Thoracic aorta (tissue), 2 donors: ENCODE measurements at places on chromosomes 16 and 17.

GRCh38 chr17:44272321-44272951, 4.5 kb upstream of the SLC4A1 start:
- no peak for DNase-seq

DNA sequence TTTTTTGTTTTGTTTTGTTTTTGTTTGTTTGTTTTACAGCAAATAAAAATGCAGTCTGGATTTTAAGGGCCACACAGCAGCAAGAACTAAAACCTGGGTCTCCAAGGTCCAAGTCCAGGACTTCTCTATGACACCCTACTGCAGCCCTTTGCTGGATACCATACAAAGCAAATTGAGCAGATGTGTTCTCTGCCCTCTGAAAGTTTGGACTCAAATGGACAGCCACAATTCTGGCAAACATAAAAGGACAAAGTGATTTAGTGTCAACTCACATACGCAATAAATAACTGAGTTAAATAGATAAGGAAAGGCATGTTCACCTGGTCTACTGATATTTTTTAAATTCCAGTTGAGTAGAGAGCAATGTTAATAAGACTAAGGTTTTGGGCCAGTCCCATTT, 7.7 kb upstream of the ZNF652 start:
- DNase-seq: no peak

GRCh38 chr17:77358801-77359200, 218.0 kb downstream of the SEC14L1 start:
- DNase-seq: no peak

- no peak for DNase-seq
Measured at GRCh38 chr16:85347213-85347591, 234.9 kb upstream of the CIBAR2 start.

GRCh38 chr17:74521701-74522201, 9.5 kb downstream of the CD300LB start:
- no peak for DNase-seq

GRCh38 chr16:9308356-9308801, 216.9 kb downstream of the HAPSTR1 start:
- no peak for DNase-seq

DNA sequence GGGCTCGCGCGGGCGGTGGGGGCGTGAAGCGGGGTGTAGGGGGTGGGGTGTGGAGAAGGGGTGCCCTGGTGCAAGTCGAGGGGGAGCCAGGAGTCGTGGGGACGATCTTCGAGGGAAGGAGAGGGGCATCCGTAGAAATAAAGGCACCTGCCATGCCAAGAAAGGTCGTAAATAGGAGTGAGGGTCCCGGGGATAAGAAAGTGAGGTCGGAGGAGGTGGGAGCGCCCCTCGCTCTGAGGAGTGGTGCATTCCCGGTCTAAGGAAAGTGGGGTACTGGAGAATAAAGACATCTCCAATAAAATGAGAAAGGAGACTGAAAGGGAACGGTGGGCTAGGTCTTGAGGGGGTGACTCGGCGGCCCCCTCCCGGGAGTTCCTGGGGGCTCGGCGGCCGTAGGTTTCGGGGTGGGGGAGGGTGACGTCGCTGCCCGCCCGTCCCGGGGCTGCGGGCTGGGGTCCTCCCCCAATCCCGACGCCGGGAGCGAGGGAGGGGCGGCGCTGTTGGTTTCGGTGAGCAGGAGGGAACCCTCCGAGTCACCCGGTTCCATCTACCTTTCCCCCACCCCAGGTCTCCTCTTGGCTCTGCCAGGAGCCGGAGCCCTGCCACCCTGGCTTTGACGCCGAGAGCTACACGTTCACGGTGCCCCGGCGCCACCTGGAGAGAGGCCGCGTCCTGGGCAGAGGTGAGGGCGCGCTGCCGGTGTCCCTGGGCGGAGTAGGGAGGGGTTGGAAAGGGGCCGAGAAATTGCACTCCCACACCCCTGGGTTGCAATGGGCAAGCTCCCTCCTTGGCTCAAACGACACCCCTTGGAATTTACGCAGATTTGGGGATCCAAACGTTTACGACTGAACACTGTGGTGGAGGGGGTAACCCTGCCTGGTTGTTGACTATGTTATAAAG, 888 bp downstream of the CDH1 start:
- DNase-seq: no peak

GRCh38 chr16:68643847-68644246, 1.3 kb upstream of the CDH3 start:
- DNase-seq: no peak

- DNase-seq: no peak
Measured at GRCh38 chr17:37305406-37305905, 70.3 kb upstream of the C17orf78 start.

GRCh38 chr16:9159839-9160550, 68.6 kb downstream of the HAPSTR1 start:
- no peak for DNase-seq

GRCh38 chr16:11139326-11140097, 116.5 kb downstream of the SOCS1 start:
- DNase-seq: no peak

- no peak for DNase-seq
Measured at GRCh38 chr17:1104222-1104621, 75.6 kb downstream of the ABR start.

- DNase-seq: no peak
Measured at GRCh38 chr16:85979605-85980004, 80.6 kb downstream of the IRF8 start.

DNA sequence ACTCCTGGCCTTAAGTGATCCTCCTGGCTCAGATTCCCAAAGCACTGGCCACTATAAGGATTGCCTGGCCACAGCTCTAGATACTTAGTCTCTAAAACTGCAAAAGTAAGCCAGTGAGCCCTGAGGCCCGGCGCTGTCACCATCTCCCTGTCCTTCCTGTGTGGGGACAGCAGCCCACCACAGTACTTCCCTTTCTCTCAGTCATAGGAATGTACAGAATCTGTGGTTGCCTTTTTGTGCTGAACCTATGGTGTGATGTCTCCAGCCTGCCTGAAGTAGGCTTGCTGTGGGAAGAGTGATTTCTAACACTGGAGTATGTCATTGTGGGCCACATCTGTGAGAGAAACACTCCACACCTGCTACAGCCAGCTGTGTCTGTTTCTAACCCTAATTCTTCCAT, 24.7 kb downstream of the NTAN1 start:
- DNase-seq: no peak

DNA sequence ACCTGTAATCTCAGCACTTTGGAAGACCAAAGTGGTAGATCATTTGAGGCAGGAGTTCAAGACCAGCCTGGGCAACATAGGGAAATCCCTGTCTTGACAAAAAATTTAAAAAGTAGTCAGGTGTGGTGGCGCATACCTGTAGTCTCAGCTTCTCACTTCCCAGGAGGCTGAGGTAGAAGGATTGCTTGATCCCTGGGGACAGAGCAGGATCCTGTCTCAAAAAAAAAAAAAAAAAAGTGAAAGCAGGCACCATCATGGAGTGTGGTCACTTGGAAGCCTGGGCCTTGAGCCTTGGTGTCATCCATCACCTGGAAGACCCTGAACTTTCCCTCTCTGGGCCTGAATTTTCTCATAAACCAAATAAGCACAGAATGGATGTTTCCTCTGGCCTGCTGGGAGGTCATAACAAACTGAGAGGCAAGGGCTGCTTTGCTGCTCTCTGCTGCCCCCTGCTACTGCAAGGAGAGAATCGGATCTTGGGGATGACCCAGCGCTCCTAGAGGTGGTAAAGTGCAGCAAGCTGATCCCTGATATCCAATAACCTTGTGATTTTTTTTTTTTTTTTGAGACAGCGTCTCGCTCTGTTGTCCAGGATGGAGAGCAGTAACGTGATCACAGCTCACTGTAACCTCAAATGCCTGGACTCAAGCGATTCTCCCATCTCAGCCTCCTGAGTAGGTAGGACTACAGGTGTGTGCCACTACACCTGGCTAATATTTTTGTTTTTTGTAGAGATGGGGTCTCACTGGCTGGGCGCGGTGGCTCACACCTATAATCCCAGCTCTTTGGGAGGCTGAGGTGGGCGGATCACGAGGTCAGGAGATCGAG, 75.9 kb upstream of the RNU2-1 start:
- no peak for DNase-seq

- peak; percentile 80 for DNase-seq
Measured at GRCh38 chr17:39209317-39210092, 9.4 kb downstream of the RPL19 start.

DNA sequence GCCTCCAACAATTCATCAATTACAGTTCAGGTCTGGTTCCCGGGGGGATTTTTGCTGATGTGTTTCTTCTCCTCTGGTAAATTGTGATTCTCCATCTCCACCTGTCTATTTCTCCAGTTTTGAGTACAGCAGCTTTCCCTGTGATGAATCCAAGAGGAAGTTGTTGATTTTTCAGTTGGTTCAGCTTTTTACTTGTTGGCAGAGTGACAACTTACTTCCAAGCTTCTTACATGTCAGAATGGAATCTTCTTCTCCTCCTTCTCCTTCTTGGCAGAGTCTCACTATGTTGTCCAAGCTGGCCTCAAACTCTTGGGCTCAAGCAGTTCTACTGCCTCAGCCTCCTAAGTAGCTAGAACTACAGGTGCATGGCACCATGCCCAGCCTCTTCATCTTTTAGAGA, 33.4 kb upstream of the TMEM92 start:
- DNase-seq: no peak

GRCh38 chr17:42167807-42168206, 13.0 kb upstream of the RAB5C start:
- DNase-seq: no peak

GRCh38 chr17:5986644-5987043, 83.5 kb upstream of the WSCD1 start:
- no peak for DNase-seq

- no peak for DNase-seq
Measured at GRCh38 chr17:74015990-74016389, 187.5 kb upstream of the RPL38 start.

- DNase-seq: no peak
Measured at GRCh38 chr17:10083864-10084263, 114.5 kb downstream of the GAS7 start.

DNA sequence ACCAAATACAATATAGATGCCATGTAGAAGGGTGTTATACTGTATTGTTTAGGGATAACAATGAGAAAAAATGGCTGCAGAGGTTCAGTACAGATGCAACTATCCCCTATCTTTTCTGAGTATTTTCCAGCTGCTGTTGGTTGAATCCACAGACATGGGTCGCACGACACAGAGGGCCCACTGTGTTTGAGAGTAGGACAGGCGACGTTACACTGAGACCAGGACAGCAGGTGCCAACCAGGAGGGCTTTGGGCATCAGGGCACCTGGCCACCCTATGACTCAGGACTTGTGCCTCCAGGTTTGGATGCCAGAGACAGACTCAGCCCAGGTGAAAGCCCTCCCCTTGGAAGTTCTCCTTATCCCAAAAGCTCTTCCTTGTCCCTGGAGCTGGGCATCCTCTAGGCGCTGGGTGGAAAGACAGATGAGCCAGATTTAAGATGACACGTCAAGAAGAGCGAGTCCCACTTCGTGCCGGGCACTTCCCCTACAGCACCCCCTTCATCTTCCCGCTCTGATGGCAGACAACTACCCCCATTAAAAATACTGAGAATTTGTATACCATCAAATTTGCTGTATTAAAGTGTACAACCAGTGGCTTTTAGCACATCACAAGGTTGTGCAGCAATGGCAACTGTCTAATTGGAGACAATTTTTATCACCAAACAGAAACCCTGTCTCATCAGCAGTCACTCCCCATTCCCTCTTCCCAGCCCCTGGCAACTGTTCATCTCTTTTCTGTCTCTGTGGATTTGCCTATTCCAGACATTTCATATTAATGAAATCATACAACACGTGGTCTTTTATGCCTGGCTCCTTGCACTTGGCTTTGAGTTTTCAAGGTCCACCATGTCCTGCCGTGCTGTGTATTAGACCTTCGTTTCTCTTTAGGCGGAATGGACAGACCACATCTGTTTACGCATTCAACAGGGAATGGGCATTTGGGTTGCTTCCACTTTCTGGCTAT, 30.6 kb downstream of the TNFRSF13B start:
- no peak for DNase-seq

DNA sequence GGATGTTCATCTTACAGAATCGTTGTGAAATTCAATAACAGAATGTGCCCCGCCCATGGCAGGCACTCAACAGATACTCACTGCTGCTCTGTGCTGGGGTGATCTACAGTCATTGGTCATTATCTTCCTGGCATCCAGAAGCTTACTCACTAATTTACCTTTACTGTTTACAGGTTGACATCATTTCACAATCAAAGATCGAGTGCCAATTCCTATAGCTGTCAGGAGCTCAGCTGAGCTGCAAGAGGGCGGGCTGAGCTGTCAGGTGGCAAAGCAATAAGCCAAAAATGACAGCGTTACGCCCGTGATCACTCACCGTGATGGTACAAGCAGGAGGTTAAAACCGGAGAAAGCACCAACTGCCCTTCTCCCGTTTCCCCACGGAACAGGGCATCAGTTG, 51.2 kb downstream of the LITAF start:
- DNase-seq: no peak

GRCh38 chr17:79404136-79404911, 206.5 kb downstream of the RBFOX3 start:
- no peak for DNase-seq

GRCh38 chr17:37239690-37240334, 136.0 kb upstream of the C17orf78 start:
- DNase-seq: no peak

DNA sequence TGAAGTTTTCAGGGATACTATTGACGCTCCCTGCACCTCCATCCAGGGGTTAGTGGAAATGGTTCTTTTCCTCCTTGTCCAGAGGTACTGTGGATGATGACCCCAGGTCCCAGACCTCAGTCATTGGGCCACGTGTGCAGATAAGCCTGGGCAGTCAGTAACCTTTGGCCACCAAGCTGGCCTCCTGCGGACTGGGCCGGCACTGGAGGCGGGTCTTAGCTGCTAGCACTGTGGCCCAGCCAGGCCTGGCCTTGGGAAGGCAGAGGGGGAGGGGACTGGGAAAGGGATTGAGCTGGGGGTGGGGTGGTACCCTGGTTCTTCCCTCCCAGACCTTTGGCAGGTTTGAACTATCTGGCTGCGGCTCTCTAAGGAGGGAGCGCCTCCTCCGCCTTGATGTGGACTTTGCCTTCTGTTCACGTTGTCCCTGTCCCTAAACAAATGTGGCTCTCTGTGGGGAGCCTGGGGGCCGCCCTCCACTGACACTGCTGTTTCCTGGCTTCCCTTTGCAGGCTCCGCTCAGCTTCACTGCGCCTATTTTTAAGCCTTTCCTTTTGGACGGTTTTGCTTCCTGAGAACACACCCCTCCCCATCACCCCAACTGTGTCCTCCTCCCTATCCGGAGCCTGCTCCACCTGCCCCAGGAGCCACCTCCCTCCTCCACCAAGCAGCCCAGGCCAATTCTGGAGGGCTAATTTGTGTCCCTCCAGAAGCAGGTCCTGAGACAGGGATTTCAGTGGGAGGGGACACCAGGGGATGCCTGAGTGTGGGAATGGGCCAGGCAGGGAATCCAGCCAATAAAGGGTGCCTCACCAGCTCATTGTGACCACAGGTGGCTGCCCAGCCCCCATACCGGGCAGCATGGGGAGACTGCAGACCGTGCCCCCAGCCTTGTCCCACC, 251.9 kb downstream of the SEC14L1 start:
- no peak for DNase-seq

- no peak for DNase-seq
Measured at GRCh38 chr16:68259007-68259825, 5.1 kb upstream of the SLC7A6 start.

GRCh38 chr17:39848600-39848999, 15.5 kb downstream of the IKZF3 start:
- DNase-seq: no peak

- no peak for DNase-seq
Measured at GRCh38 chr17:6534846-6535514, 21.4 kb downstream of the PITPNM3 start.

GRCh38 chr16:359067-359763, 6.7 kb upstream of the AXIN1 start:
- DNase-seq: no peak
